ENCODE measurements at places on chromosomes 11 and 22.

DNA sequence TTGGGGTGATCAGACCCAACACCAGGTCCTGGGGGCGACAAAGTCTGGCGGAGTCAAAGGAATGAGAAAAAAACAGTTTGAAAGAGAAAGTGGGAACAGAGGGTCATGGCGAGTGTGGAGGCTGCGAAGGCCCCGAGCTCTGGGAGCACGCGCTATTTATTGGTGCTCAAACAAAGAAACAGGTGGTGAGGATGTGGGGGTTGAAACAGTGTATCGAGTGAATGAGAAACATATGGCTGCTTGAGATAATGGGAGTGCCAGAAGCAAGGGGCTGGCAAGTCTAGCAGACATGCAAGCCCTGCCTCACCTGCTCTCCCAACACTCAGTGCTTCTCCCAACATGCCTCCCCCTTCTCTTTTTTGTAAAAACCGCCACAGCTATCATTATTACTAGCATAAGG, 7.8 kb upstream of the DUSP18 start:
- no peak for DNase-seq

- no peak for DNase-seq
These were observed 50.8 kb downstream of the HIPK3 start for GRCh38 chr11:33307984-33308383.

GRCh38 chr11:36617543-36618362, 19.7 kb upstream of the RAG2 start:
- no peak for DNase-seq

GRCh38 chr22:36028646-36029405, at the start of gene RBFOX2:
TSS of gene RBFOX2 (minus strand) at chr22:36028824. CDS start at chr22:36028425, 399 bp downstream.
- peak; percentile 96 for DNase-seq

DNA sequence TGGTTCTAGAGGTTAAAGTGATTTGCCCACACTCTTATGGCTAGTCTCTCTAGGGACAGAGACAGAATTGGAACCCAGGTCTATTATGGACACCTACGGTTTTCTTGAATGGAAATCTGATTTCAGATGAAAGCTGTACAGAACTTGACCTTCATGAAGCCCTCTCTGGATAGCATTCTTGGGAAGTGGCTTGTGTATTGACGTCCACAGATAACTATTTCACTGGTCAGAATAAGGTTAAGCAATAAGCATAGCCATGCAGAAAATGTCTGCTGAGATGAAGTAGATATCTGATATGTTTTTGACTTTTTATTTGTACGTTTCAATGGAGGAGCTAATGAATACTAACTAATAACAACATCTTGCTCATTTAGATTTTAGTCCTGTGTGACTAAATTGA, 1.1 kb downstream of the TLCD5 start:
- DNase-seq: no peak

- no peak for DNase-seq
These were observed 89.4 kb downstream of the CD44 start for GRCh38 chr11:35228328-35228725.

- DNase-seq: peak; percentile 63
These were observed 23.5 kb upstream of the TH start for GRCh38 chr11:2194877-2195755.

GRCh38 chr22:37254867-37255233, 10.8 kb upstream of the RAC2 start:
- DNase-seq: no peak

GRCh38 chr11:110219006-110219785, 77.2 kb downstream of the RDX start:
- DNase-seq: no peak

DNA sequence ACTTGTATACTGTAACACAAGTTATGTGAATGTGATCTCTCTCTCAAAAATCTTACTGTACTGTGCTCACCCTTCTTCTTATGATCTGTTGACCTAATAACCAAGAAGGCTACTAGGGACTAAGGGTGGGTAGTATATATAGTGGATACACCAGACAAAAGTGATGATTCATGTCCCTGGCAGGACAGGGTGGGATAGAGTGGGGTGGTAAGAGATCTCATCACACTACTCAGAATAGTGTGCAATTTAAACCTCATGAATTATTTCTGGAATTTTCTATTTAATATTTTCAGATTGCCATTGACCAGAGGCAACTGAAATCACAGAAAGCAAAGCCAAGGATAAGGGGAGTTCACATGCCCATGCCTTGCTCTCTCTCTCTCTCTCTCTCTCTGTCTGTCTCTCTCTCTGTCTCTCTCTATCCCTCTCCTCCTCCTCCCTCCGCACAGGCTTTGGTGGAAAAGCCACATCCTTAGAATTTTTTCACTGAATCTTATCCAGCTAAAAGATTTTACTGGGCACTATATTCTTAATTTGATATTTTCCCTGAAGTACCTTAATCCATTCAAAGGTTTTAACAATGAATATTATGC, 12.0 kb upstream of the STK33 start:
- DNase-seq: no peak

- no peak for DNase-seq
These were observed 1.9 kb downstream of the LRP4 start for GRCh38 chr11:46916286-46917108.

Measured in lower lobe of right lung (tissue), 2 donors.